Activated CD4-positive, alpha-beta T cell treated with anti-CD3 and anti-CD28 coated beads, Interleukin-10, Interleukin-2, amounts not matched to agents 100 ng/mL and 50 ng/mL, durations not matched to agents 16 hours and 8 hours (primary cell): ENCODE measurements at places on chromosomes 11 and 22.

GRCh38 chr22:24244144-24244787, 616 bp downstream of the GGT5 start:
- DNase-seq: no peak

GRCh38 chr22:49046546-49047361, 780.9 kb downstream of the BRD1 start:
- peak; percentile 51 for DNase-seq

- DNase-seq: no peak
These were observed 230.0 kb downstream of the CTTN start for GRCh38 chr11:70628176-70628854.

DNA sequence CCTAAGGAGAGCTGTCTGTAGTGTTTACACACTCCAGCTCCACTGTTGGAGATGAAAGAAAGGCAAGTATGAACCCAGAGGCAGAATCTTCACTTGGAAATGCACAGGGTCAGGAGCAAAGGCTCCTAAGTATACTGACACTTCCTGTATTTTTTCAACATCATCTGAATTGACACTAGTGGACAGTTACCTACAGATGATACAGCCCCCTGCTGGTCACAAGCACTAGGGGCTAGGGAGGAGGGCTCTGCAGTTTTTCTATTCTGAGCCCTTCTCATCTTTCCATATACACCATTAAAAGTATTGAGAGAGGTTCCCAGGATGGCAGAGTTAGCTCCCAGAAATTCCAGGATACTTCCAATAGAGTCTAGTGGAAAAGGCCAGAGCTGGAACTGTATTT, 290.3 kb upstream of the API5 start:
- peak; percentile 1 for DNase-seq

GRCh38 chr11:119795690-119796089, 66.7 kb upstream of the NECTIN1 start:
- DNase-seq: no peak

DNA sequence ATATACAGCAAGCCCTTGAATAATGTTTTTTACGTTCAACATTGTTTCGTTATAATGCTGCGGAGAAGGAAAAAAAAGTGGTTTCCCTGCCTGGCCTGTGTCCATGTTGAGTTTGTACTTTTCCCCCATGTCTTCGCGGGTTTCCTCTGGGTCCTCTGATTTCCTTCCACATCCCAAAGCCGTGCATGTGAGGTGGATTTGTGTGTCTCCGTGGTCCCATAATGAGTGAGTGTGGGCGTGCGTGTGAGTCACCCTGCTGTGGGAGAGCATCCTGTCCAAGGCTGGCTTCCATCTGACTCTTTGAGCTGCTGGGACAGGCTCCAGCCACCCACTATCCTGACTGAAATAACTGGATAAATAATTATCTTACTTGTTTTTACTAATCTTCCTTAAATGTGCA, 29.6 kb upstream of the SNX19 start:
- no peak for DNase-seq

DNA sequence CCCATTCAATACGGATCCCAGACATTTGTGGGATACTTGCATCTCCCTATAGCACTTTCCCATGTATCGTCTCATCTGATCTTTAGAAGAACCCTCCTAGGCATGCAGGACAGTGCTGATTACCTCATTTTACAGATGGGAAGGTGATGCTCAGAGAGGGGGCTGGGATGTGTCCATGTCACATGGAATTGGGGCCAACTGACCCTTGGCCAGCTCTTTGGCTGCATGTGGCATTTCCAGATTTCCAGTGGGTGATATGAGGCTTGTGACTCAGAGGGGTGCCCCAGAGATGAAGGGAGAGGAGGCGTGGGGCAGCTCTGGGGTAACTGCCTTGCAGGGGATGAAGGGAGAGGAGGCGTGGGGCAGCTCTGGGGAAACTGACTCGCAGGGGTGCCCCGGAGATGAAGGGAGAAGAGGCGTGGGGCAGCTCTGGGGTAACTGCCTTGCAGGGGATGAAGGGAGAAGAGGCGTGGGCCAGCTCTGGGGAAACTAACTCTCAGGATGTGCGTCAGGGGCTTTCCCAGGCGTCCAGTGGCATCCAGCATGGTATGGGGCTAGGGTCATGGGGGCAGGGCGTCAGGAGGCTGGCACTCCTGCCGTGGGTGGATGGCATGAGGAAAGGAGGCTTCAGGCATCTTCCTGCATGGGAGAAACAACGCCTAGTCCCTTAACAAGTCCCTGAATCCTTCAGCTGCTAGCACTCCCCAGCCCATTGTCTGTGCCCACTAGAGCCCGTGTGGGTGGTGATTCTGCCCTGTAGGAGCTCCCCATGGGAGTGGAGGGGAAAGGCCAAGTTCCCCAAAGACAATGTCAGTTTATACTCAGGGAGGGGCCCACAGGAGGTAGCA, 11.9 kb upstream of the CERK start:
- DNase-seq: peak; percentile 31

DNA sequence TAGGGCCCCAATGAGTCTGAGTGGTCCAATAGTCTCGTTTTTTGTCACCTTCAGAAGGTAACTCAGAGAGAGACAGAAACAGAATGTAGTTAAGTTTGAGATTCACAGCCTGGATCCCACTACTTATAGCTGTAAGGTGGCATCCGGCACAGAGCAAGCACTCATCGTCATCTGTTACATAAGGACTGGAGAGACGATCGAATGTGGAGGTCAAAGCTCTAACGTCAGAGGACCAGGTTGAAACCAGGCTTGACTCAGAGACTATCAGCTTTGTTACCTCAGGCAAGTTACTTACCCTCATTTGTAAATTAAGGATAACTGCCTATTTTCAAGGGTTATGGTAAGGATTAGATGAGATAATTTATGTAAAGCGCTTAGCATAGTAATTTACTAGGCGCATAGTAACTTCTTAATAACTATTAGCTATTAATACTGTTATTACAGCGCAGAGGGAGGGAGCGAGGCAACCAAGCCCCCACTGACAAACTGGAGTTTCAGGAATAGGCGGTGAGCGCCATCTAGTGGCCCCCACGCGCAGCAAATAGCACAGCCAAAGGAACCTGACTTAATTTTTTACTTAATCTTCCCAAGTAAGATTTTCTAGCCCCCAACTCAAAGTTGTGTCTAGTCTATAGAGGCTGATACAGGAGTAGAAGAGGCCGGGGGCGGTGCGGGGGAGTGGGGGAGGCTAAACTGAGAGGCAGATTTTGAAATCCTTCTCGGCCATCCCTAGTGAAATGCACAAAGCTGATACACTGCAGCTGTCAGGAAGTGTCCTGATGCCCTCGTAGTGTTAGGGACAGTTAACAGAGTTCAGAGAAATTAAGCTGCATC, 29.0 kb upstream of the API5 start:
- peak; percentile 44 for DNase-seq

- DNase-seq: no peak
These were observed 43.2 kb upstream of the YPEL1 start for GRCh38 chr22:21778705-21779363.

DNA sequence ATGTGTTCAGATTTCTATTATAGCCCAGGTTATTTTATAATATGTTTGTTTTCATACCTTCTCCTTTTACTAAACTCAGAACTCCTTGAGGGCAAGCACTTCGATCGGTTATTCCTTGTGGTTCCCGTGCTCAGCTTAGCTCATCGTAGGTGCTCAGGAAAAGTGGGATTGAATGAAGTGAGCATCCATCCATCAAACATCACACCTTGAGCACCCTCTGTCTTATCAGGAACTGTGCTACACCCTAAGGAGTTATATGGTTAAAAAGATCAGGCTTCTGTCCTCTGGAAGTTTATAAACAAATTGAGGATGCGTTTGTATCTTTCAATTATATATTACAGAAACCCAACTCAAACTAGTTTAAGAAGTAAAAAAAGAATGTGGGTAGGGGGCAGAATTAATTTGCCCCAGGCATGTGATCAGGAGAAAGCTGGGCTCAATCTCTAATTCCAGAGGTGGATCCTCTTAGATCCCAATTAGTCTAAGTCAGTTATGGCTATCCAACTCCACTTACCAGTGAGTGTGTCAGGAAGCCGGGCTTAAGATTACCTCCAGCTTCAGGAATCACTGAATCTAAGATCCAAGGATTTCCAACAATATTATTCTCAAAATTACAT, 59.9 kb upstream of the RRAS2 start:
- peak; percentile 10 for DNase-seq

- no peak for DNase-seq
These were observed 172.0 kb upstream of the CADM1 start for GRCh38 chr11:115676206-115676605.

DNA sequence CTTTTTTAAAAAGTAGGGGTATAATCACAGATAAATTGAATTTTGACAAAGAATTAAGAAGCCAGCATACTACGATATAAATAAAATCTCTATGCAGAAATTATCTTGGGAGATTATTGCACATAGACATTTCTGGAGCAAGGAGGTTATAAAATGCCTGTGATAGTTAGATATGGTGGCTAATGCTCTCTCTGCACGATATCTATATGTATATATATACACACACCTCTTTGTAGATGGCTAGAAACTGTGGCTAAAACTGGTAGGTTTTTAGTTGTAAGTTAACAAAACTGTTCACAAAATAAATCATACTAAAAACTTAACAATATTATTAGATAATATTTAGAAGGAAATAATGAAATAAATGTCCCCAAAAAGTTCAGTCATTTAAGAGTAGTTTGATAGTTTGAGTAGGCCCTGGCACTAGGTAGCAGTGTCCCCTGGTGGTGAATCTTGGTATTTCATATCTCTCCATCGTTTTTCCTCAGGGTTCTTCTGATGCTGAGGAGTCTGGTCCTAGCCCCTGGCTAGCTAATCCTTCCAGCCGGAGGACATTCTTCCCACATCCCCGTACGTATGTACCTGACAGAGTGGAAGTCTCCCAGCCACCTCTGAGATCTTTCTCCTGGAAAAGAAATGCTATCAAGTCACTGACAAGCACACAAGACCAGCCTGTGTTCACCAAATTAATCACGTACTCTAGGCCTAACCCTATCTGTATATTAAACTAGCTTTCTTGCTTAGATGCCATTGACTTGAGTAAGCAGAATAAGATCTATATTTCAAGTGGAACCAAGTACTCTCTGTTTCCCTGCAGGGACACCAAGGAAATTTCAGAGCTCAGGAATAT, 32.2 kb downstream of the ART5 start:
- peak; percentile 45 for DNase-seq

DNA sequence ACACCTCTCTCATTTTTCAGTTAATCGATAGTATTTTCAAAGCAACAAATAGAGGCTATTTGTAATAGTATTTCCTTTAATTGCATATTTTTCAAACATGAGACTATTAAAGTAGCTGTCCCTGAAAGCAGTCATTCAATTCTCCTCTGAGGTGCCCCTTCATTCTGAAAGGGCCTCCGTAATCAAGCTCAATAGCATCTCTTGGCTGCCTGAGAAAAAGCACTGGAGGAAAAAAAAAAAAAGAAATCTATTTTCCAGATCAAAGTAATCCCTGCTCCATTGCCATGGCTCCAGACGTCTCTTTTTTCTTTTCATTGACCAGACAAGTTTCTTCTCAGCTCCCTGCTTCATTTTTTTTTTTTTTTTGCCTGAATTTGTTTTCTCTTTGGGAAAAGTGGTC, 154.5 kb upstream of the BLID start:
- no peak for DNase-seq

DNA sequence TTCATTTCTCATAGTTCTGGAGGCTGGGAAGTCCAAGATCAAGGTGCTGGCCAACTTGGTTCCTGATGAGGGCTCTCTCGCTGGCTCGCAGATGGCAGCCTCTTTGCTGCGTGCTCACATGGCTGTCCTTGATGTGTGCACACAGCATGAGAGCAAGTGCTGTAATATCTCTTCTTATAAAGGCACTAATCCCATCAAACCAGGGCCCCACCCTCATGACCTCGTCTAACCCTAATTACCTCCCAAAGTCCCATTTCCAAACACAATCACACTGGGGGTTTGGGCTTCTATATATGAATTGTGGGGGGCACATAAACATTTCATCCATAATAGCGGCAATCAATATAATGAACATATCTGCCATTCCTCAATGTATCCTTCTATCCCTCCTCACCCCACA, 1062.1 kb downstream of the BRD1 start:
- no peak for DNase-seq

- no peak for DNase-seq
These were observed 115.9 kb downstream of the NAV2 start for GRCh38 chr11:19828382-19829108.

DNA sequence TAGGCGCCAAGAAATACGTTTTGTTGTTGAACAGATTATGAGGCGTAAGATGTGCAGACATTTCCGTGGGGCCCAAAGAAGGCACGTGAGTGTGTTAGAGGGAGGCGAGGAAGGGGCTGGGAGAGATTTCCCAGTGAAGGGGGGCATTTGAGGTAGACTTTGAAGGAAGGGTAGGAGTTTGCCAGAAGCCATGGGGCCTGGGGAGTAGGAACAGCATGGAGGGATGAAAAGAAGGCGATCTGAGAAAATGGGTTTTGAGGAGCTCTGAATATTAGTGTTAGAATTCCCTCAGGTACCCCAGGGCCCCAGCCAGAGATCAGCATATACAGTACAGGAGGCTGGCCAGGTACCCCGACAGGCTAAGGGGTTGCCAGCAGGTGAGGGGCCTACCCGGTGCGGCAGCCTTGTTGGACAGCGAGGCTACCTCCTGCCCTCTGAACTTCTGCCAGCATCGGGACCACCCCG, 414 bp upstream of the MIEF1 start:
- no peak for DNase-seq

- no peak for DNase-seq
These were observed 2.9 kb upstream of the HORMAD2 start for GRCh38 chr22:30077279-30077880.

GRCh38 chr11:10584071-10584501, 15.6 kb upstream of the LYVE1 start:
- DNase-seq: no peak

DNA sequence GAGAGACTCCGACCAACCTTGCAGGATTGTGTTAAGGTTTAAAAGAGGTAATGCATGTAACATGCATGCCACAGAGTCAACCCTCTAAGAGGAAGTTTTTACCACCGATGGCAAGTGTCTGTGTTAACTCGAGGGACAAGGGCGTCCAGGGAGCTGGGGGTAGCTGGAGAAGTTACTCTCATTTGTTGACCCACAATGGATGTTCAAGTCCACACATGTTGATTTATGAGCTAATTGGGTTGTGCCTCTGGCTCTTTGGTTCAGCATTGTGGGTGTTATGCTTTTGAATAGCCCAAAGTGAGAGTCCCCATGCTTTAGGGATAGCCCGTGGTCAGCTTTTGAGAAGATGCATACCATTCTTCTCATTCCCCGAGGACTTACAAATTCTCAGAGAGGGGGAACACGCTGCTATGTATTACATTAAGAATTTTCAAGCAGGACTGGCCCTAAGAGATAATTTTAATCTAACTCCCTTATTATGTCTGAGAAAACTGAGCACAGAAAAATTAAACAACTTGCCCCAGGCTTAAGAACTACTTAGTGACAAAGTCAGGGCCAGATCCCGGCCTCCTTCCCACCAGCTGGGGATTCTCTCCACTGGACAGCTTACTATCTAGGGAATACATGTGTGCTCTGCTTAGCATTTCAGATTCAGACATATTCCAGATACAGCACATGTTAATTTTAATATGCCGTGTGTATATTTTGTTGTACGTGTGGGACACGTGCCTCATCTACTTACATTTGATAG, 5.2 kb upstream of the PLET1 start:
- DNase-seq: no peak
